ENCODE measurements at places on chromosomes 3 and 15. TPM values are rescaled to one million over a fixed set of nuclear protein-coding genes. Genes with fewer than 3 reads are reported as not detected.

- no peaks in the 10 kb centered on the region for H3K4me1 ChIP-seq
- H3K27ac ChIP-seq: peak overlapping the region; percentile 73
- H3K36me3 ChIP-seq: peaks cover 4% of the 10 kb centered on the region
- peak; percentile 37 for DNase-seq
- no peaks in the 10 kb centered on the region for H3K27me3 ChIP-seq
- peak overlapping the region; percentile 95 for H3K4me3 ChIP-seq
Measured at GRCh38 chr3:15099364-15100098, 583 bp upstream of the RBSN start.

- no peaks in the 10 kb centered on the region for H3K27me3 ChIP-seq
- no peak overlapping the region for H3K27ac ChIP-seq
- peaks cover 42% of the 10 kb centered on the region for H3K4me1 ChIP-seq
- no peaks in the 10 kb centered on the region for H3K36me3 ChIP-seq
Measured at GRCh38 chr3:14290631-14291385, 111.6 kb upstream of the SLC6A6 start.

- no peaks in the 10 kb centered on the region for H3K4me1 ChIP-seq
- no peak for DNase-seq
- no peak overlapping the region for H3K27ac ChIP-seq
- H3K36me3 ChIP-seq: no peaks in the 10 kb centered on the region
- no peak overlapping the region for H3K4me3 ChIP-seq
- no peaks in the 10 kb centered on the region for H3K27me3 ChIP-seq
Measured at GRCh38 chr3:59795756-59796155, 745.9 kb upstream of the CFAP20DC start.

DNA sequence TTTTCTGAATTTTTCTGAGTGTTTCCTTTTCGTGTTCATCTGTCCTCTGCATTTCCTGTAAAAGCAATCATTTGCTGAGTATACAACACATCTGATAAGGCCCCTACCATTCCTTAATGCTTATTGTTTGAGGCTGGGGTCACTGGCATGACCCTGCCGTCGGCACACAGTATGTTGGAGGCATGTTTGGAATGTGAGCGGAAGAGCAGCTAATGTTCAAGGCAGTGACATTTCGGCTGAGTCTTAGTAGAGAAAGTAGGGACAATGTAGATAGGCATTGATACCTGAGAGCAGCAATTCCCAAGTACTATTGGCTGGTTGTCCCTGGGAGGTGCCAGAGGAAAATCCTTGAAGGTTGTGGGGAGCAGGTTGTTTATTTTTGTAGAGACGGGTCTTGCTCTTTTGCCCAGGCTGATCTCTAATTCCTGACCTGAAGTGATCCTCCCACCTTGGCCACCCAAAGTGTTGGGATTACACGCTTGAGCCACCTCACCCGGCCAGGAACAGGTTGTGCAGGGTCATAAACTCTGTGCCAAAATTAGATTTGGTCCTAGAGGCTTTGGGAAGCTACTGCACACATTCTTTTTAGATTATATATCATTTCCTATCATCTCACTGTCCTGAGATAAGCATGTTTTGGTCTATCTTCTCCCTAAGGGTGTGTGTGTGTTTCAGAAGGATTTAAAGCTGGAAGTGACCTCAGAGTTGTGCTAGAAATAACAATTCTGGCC lies 13.5 kb downstream of the PTPN23 start:
- H3K4me3 ChIP-seq: no peak overlapping the region
- no peak overlapping the region for H3K27ac ChIP-seq
- no peak for DNase-seq

DNA sequence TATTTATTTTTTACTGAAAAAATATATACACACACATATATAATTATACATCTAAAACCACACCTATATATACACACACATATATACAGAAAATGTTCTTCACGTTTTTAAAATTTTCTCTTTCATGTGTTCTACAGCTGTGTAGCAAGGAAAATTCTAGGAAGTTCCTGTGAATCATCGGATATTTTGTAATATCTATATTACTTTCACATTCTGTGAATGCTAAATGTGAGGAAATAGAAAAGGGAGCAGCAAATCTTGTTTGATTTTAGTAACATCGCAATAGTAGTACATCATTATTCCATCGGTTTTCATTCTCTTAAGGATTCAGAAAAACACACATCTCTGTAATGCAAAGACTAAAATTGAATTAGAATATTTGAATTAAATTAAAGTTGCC lies 836.8 kb upstream of the NECTIN3 start:
- peaks cover 29% of the 10 kb centered on the region for H3K4me1 ChIP-seq
- H3K4me3 ChIP-seq: no peak overlapping the region
- H3K27me3 ChIP-seq: no peaks in the 10 kb centered on the region
- no peaks in the 10 kb centered on the region for H3K36me3 ChIP-seq
- no peak for DNase-seq

- no peaks in the 10 kb centered on the region for H3K4me1 ChIP-seq
- DNase-seq: no peak
- H3K27ac ChIP-seq: no peak overlapping the region
- no peak overlapping the region for H3K4me3 ChIP-seq
Measured at GRCh38 chr3:158085931-158086330, 20.3 kb downstream of the SHOX2 start.

DNA sequence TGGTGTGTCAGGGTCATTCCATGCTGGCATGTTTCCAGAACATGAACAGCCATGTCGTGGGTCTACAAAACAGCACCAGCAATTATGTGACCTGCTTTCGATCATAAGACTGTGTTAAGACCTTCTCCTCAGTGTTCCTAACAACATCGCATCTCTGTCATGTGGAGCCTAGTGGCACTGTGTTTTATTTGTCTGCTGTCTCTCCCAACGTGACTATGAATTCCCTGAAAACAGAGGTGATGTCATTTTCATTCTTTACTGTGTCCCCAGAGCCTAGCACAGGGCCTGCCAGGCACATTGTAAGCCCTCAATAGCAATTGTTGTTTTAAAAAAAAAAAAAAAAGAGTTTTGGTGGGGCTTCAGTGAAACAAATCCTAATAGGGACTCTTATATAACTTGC lies 94.2 kb upstream of the IL12A start:
- no peaks in the 10 kb centered on the region for H3K27me3 ChIP-seq
- H3K4me3 ChIP-seq: no peak overlapping the region
- no peak for DNase-seq

SATB1 gene
- 26.8 TPM for total RNA-seq

OR5K2 gene
- total RNA-seq: not detected

Data from GM23338 (cell line).